Bronchus fibroblast of lung (primary cell): ENCODE measurements at places on chromosomes 7 and 10. TPM values are rescaled to one million over a fixed set of nuclear protein-coding genes. Genes with fewer than 3 reads are reported as not detected.

Gene ITPRIP
- 20.2 and 21.6 TPM in 2 replicates for total RNA-seq

Gene OR6B1
- not detected in 2 replicates for total RNA-seq

Gene NXPH1
- not detected in 2 replicates for total RNA-seq

Gene TMEM130
- 0.15 and 0.17 TPM in 2 replicates for total RNA-seq

Gene TMEM229A
- under 0.01 TPM in 1 of 2 replicates, not detected in the other for total RNA-seq

Gene NUTM2E
- total RNA-seq: not detected in 2 replicates

Gene OPN1SW
- not detected in 2 replicates for total RNA-seq

Gene IDE
- total RNA-seq: 11.7 and 12.9 TPM in 2 replicates

Gene CPXM2
- 0.34 and 0.45 TPM in 2 replicates for total RNA-seq
